ENCODE measurements at places on chromosomes 6 and 20.

DNA sequence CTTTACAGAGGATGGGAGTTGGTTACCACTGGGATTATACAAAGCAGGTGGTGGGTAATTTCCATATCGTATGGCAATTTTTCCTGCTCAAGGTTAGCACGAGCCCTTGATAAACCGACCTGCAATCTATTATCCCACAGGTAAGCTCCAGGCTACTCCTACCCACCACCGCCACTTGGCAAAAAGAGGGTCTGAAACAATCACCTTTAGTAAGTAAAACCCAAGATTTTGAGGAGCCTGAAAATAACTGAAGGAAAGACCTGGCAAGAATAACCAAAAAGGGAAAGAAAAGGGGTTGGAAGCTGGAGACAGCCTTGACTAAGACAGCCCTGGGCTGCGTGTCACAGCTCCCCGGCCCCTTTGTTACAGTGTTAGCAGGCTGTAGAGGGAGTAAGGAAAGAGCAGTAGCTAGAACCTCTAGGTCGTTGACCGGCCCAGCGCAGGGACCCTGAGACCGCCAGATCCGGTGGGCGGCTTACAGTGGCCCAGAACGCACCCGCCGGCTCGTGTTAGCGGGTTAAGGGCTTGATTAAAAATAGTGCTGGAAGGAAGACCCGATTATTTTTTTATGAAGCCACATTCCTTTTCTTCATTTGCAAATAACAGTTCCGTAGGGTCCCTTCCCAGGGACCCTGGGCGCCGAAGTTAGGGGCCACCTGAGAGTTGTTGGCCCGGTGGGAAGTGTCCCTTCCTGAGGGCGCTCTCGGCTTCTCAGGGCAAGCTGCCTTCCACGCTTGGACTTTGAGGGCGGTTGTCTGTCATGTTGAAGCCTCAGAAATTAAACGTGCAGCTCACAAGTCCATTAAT lies 30.5 kb downstream of the TFAP2B start:
- no peak for DNase-seq

GRCh38 chr6:13013681-13014503 lies 297.3 kb downstream of the PHACTR1 start:
- DNase-seq, result no peak

DNA sequence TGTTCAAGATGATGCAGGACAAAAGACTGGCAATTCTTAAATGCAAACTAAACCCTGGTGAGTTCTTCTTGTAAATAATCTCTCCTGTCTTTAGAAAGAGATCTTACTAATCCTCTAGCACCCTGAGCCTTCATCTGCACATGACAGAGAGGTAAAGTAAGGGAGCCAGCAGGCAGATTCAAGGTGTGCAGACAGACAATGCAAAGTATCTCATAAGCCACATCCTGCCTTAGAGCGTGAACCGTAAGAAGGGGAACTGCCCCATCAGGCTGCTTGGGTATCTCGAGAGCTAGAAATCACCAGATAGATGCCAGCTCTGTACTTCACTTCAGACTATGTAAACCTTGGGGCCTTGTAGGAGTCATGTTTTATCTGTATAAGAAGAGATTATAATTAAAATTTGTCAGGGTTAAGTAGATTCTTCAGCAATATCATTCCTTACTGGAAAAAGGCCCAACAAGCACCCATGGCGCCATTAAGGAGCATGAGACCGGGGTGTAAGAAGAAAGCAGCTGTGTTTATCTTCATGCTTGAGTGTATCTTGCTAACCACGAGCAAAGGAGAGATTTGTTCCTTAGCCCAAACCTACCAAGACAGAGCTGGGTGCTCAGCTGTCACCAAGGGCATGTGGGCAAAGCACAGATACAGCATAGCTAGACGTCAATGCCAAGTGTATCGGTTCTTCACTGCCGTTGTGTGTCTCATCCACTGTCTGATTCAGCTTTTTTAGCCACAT lies 24.4 kb downstream of the CNR1 start:
- no peak for DNase-seq

GRCh38 chr6:166921570-166921969 lies 34.8 kb downstream of the RNASET2 start:
- DNase-seq, result no peak

DNA sequence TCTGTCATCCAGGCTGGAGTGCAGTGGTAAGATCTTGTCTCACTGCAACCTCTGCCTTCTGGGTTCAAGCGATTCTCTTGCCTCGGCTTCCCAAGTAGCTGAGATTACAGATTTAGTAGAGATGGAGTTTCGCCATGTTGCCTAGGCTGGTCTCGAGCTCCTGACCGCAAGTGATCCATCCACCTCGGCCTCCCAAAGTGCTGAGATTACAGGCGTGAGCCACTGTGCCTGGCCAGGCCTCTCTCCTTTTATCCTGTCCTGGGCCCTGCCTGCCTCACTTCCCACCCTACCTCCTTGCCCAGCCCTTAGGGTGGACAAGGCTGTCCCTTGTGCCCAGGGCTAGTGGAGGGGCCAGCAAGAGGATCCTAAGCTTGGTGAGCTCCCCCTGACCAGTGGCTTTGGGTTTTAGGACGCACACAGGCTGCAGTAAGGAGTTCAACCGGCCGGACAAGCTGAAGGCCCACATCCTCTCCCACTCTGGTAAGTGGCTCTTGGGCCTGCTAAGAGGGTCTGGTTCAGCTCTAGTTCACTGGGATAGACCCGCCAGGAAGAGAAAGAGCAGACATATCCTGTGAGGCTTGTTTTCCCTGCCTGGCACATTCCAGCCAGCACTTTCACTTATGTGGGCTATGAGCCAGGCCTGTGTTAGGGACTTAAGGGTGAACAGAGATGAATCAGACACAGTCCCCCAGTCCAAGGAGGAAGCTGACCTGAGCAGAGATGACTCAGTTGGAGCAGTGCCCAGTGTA lies 21.9 kb upstream of the CHMP4B start:
- no peak for DNase-seq
